ENCODE measurements at places on chromosomes 2 and 18. TPM values are rescaled to one million over a fixed set of nuclear protein-coding genes. Genes with fewer than 3 reads are reported as not detected.

DNA sequence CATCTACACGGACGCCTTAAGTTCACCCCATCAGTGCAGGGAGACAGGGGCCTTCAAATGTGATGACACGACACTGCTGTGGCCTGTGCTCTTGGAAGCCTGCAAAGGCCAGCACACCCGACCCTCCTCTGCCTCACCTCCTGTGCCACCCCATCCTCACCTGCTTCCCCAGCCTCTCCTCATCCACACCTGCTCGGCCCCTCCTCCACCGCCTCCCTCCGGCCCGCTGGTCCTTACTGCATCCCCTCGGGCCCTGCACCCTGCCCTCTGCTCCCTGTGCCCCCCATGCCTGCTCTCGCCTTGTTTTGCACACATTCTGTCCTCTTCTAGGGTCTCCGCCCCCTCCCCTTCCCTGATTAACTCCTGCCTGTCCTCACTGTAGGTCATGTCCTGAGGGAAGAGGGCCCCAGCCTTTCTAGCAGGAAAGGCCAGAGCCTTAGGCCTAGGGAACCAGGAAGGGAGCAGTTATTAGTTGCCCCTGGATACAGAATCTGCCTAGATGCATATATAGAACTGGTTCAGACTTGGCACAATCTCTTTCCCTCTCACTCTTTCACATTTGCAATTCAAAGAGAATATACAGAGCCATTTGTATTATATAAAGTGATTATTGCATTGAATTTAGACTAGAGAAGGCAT, 39.4 kb downstream of the TRAPPC12 start:
- H3K27ac ChIP-seq, result no peak overlapping the region
- DNase-seq, result no peak
- no peaks in the 10 kb centered on the region for H3K27me3 ChIP-seq

The TGFA gene
- 8.3 TPM for total RNA-seq

- H3K27ac ChIP-seq, result no peak overlapping the region
- H3K4me3 ChIP-seq, result no peak overlapping the region
- no peaks in the 10 kb centered on the region for H3K36me3 ChIP-seq
Measured at GRCh38 chr18:48575301-48575657, 36.4 kb downstream of the CTIF start.

DNA sequence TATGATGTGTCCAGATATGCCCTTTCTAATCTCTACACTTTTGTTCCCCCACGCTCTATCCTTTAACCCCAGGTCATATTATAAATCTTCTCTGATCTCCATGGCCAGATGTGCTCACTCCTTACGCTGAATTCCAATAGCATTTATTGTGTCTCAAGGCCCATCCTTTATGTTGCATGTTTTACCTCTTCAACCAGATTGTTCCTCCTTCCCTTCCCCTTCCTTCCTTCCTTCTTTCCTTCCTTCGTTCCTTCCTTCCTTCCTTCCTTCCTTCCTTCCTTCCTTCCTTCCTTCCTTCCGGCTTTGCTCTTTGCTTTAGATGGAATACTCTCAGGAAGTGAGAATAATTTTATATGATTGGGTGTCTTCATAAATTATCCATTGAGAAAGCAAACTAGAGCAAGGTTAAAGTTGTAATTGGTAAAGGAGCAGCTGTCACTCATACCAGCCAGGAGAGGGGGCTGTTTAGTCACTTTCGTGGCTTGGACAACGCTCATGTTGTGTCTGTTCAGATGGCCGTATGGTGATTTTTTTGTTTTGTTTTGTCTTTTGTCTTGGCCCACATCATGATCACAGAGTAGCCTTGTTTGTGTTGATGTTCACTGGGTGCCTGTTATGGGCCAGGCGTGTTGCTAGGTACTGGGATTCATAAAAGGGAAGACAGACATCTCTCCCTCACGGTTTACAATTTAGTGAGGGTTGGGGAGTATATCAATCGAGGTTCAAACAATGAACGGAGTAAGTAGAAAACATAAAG, 68.0 kb downstream of the DAW1 start:
- H3K36me3 ChIP-seq, result no peaks in the 10 kb centered on the region
- no peak for DNase-seq
- H3K27me3 ChIP-seq, result no peaks in the 10 kb centered on the region
- no peaks in the 10 kb centered on the region for H3K4me1 ChIP-seq
- no peak overlapping the region for H3K4me3 ChIP-seq
- no peak overlapping the region for H3K27ac ChIP-seq

GRCh38 chr18:3715231-3716080, 265.5 kb downstream of the TGIF1 start:
- no peak overlapping the region for H3K4me3 ChIP-seq
- no peaks in the 10 kb centered on the region for H3K36me3 ChIP-seq
- peaks cover 12% of the 10 kb centered on the region for H3K27me3 ChIP-seq
- no peak overlapping the region for H3K27ac ChIP-seq
- H3K4me1 ChIP-seq, result peaks cover 3% of the 10 kb centered on the region

- H3K4me3 ChIP-seq, result no peak overlapping the region
- no peaks in the 10 kb centered on the region for H3K36me3 ChIP-seq
- H3K27me3 ChIP-seq, result no peaks in the 10 kb centered on the region
- H3K27ac ChIP-seq, result no peak overlapping the region
- DNase-seq, result no peak
Measured at GRCh38 chr2:159484532-159484931, 131.8 kb downstream of the BAZ2B start.

DNA sequence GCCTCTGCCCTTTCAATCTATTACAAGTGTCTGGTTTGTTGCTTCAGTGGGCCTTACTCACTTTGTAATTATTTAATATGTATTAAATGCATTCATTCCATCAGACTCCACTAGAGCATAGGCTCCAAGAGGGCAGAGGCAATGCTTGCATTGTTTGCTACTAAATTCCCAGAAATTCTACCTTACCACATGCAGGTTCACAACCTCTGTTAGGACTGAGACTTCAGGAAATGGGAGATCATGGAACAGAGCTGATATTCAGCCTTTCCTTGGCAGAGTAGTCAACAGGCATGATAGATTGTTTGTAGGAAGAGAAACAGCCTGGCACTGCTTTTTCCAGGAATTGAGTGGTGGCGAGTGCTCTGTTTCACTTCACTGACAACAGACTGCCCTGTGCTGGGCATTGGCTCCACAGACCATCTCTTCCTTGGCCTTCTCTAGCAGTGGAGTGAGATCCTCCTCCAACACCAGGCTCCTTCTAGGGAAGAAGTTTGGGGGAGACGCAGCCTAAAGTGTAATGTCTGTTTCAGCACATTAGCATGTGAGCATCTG, 6.2 kb upstream of the MATN3 start:
- H3K27ac ChIP-seq, result no peak overlapping the region
- H3K36me3 ChIP-seq, result no peaks in the 10 kb centered on the region
- no peaks in the 10 kb centered on the region for H3K4me1 ChIP-seq
- no peak for DNase-seq

The CCDC148 gene
- not detected for total RNA-seq

The DUSP2 gene
- 54.0 TPM for total RNA-seq

GRCh38 chr2:67880291-67880761, 182.5 kb downstream of the C1D start:
- DNase-seq, result no peak
- H3K4me1 ChIP-seq, result no peaks in the 10 kb centered on the region
- H3K4me3 ChIP-seq, result no peak overlapping the region
- H3K36me3 ChIP-seq, result no peaks in the 10 kb centered on the region
- H3K27me3 ChIP-seq, result peaks cover 7% of the 10 kb centered on the region

The CRYBA2 gene
- not detected for total RNA-seq

GRCh38 chr2:197322724-197323720, 12.4 kb upstream of the ANKRD44 start:
- H3K27me3 ChIP-seq, result no peaks in the 10 kb centered on the region
- no peak for DNase-seq

The DNAJC5G gene
- total RNA-seq, result not detected

DNA sequence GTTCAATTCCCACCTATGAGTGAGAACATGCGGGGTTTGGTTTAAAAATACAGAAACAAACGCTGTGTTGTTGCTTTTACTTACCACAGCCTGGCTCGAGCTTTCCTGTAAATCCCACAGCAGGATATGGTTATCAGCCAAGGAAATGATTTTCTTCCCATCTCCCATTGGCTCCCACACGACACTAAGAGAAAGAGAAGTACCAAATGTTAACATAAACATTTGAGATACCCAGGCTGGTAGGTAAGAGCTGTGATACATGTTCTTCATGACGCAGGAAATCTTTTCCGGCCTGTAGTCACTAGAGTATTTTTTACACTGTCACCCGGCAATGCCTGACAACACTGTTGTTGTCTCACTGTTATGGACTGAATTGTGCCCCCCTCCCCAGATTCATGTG, 163.6 kb downstream of the EIPR1 start:
- DNase-seq, result no peak
- H3K4me1 ChIP-seq, result no peaks in the 10 kb centered on the region
- H3K36me3 ChIP-seq, result peaks cover 16% of the 10 kb centered on the region
- no peak overlapping the region for H3K27ac ChIP-seq
- no peaks in the 10 kb centered on the region for H3K27me3 ChIP-seq

DNA sequence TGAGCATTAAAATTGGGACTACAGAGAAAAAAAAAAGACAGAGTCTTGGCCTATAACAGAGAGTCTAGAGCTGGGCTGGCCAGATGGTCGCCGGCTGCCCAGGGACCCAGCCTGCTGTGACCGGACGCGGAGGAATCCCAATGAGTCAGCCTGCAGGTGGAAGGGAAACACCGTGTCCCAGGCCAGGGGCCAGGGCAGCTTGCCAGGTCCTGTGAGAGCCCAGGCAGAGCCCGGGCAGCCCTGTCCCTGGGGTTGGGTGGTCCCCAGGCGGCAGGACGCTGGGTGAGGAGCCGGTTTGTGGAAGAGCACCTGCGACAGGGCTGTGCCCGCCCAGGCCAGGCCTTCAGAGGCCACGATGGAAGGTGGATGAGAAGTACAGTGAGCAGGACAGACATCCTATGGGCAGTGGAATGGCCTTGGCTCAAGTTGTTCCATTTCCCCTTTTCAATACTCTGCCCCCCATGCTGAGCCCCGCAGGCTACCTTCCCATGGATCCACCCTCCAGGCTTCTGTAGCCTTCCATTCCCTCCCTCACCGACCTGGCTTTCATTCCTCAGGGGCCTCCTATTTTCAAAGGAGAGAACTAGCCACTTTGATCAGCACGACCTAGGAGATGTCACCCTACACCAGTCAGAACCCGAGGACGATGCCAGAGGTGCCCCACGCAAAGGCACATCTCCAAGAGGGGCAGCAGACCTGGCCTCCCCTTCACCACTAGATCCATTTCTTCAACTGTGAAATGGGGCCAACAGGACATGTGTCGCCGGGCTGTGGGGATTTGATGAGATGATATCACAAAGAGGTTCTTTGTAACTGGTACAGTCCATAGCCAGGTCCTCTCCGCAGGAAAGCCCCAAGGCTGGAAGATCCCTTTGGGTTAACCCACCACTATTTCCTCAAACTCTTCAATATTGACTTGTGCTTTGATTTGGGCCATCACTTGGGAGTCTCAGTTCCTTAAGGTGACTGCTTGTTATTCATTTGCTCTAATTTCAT, 87.5 kb downstream of the POLR1A start:
- no peaks in the 10 kb centered on the region for H3K36me3 ChIP-seq
- DNase-seq, result no peak

Measured in T-cell (primary cell).